ENCODE measurements at places on chromosomes 11 and 22.

- no peak for DNase-seq
These were observed 4.7 kb downstream of the CSNK2A3 start for GRCh38 chr11:11348303-11348702.

DNA sequence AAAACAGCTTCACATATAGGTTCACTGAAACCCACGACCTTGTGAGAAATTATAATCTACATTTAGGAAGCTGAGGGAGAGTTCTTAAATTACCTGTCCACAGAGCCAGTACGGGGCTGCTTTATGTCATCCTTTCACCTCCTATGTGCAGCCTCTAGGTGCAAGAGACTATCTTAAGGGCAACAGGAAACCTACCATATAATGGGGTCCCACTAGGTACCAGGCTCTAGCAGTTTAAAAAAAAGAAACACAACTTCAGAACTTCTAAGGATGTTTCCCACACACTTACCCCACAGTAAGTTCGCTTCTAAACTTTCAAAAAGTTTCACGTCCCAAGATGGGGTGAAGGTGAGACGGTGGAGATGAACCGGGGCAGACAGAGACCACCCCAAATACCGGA is 573 bp downstream of the STK33 start:
- DNase-seq = no peak

DNA sequence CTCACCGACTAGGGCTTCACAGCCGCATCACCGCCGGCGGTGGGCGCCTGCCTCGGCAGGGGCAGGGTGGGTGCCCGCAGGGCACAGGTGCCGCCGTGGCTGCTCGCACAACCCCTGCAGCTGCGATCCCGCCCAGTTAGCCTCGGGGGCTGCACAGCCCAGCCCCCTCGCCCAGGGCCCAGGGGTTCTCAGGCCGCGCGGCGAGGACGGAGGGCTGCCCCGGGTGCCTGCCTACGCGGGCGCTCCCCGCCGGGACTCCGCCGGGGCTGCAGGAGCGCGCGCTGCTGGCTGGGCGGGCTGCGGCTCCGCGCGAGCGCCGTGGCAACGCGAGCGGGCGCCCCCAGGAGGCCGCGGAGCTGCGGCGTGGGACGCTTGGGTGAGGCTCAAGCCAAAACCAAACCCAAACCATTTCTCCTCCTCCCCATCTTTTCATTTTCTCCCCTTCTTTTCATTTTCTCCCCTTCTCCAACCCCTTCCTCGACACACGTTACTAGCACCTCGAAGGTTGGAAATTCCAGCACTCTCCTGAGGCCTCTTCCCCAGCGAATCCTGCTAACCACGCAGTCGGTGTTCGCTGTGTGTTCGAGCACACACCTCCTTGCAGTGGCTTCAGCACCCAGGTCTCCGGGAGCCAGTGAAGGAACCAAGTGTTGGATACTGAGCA is at the start of gene MICAL3:
TSS of gene MICAL3 (minus strand) at position 286 of the 664 bp plus-strand sequence. CDS start 117,749 bp downstream, outside the sequence.
- DNase-seq = peak; percentile 51

- DNase-seq = no peak
These were observed 8.5 kb downstream of the DCHS1 start for GRCh38 chr11:6646918-6647679.

- DNase-seq = no peak
These were observed 132.3 kb downstream of the COMMD9 start for GRCh38 chr11:36156817-36157519.

- DNase-seq = no peak
These were observed 504.2 kb downstream of the SOX6 start for GRCh38 chr11:15852179-15852578.

DNA sequence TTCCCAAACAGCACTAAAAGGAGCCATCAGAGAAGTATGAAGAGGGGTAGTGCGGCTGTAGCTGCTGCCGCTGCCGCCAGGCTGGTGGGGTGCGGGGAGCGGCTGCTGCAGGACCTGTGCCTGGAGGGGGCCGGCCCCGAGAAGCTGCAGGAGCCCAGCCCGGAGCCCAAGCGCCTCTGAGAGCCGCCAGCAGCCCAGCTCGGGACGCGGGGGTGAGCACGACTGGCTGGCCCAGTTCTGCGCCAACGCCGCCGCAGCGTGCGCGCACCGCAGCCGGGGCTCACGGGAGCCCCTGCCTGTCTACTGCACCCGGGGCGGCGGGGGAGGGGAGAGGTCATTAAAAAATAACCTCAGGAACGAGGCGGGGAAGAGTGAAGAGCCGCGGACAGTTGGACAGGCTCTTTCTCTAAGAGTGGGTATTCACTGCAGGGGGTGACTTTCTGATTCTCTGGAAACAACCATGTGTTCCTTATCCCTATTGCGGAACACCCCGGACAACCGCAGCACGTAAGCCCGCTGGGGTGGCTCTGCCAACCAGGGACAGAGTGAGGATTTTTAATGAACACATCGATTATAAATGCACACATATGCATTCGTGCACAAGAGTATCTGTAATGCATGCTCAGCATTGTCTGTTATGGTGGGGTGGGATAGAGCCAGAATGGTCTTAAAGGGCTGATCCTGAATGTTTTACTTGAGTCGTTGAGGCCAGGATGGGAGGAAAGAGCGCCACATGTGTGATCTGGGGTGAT is 453 bp downstream of the GAS2 start:
- peak; percentile 7 for DNase-seq

- no peak for DNase-seq
These were observed 254.0 kb upstream of the PITPNB start for GRCh38 chr22:28172892-28173670.

- peak; percentile 85 for DNase-seq
These were observed 3.7 kb upstream of the DPF2 start for GRCh38 chr11:65329944-65330403.

GRCh38 chr11:43797337-43797736 is 83.3 kb upstream of the ALKBH3 start:
- DNase-seq = no peak

- no peak for DNase-seq
These were observed 52.2 kb downstream of the FEZ1 start for GRCh38 chr11:125443767-125444311.

DNA sequence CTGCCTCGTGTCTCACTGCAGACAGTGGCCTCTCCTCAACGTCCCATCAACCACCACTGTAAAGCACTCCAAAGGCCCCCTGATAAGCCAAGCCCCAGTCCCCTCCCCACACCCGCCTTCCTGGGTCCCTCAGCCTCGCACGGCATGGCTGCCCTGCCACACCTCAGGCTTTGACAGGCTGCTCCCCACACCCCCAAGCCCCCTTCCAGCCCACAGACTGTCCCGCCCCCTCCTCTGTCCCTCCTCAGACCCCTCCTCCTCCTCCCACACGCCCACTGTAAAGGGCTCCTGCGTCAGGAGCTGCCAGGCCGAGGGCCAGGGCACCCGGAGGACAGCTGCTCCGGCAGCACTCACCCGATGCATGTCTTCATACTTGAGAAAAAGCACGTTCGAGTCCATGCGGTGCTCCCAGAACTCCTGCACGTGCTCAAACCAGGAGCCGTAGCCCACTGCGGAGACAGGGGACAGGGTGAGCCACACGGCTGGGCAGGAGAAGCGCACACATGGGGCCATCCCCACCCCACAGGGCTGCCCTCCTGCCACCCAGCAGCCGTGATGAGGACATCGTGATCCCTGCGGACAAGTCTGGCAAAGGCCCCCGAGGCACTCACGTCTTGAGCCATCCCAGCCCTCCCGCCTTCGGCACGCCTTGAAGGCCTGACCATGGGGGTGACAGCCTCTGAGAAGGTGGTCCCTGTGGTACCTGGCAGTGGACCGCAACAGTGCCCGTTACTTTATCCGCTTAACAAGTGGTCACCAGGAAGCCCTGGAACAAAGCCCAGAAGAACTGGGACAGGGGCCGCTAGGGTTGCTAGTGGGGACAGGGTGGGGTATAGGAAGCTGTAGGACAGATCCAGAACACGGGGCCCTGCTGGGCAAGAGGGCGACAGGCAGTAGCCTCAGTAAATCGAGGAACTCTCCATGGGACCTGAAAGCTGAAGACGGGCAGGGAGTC is 21.5 kb upstream of the EFCAB6 start:
- no peak for DNase-seq

DNA sequence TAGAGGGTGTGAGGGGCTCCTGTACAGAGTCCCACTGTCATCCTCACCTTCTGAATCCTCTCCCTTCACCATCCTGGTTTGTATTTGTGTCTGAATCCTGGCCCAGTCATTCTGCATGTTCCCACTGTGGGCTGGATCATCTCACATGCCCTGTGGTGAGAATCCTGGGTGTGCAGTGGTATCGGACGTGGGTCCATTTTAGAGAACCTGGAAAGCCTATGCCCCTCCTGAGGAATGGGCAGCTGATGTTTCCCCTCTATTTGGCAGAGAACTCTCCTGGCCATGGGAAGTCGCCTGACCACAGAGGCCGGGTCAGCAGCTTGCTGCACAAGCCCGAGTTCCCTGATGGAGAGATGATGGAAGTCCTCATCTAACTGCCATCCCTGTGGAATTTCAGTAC is 102.3 kb downstream of the AMOTL1 start:
- DNase-seq = no peak

- no peak for DNase-seq
These were observed 14.7 kb downstream of the PHF21B start for GRCh38 chr22:44995105-44995514.

DNA sequence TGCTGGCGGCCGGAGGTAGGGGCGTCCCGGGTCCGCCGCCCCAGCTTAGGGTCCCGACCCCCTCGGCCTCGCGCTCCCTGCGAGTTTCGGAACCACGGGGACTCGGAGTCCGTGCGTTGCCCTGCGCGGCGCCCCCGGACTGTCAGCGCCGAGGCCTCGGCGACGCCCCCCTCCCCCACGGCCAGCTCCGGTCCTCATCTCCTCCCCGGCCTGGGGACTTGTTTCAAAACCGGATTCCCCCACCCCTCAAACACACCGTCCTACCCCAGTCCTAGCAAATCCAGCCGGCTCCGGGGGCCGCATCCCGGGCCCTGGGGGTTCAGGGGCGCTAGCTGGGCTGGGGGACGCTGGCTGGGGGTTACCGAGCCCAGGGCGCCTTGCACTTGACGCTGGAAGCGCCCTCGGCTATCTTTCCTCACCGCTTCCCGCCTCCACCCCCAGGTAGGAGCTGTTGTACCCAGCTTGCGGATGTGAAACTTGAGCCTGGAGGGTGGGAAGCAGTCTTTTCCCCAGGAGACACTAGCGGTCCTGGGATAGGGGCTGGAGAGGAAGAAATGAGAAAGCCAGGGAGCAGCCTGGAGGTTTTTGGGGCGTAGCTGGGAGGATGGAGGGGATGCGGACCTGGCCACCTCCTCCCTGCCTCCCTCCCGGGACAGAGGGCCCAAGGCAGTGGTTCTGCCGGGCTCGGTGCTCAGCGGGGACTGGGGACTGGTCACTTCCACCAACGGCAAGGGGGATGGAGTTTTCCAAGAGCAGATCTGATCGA is 550 bp downstream of the FBLN1 start:
- no peak for DNase-seq

- no peak for DNase-seq
These were observed 32.2 kb downstream of the RPL3 start for GRCh38 chr22:39287076-39287725.

DNA sequence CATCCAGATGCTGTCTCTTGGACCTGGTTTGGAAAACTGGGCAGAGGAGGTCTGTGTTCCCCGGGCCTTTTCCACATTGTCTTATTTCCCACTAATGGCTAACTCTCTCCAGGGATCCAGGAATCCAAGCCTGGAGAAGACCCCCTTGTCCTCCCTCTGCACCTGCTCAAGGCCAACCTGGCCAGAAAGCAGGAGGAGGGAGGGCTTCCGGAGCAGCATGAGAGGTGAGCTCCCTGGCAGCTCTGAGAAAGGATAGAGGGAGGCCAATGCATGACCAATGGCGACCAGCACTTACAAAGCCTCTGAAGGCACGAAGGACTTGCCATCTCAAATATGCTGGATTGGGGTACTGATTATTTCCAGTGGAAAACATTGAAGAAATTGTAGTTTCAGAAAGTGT is 445.0 kb upstream of the B3GAT1 start:
- no peak for DNase-seq

GRCh38 chr11:19111809-19112208 is 5.2 kb upstream of the ZDHHC13 start:
- DNase-seq = no peak

GRCh38 chr22:32969502-32969901 is 88.7 kb downstream of the SYN3 start:
- no peak for DNase-seq

DNA sequence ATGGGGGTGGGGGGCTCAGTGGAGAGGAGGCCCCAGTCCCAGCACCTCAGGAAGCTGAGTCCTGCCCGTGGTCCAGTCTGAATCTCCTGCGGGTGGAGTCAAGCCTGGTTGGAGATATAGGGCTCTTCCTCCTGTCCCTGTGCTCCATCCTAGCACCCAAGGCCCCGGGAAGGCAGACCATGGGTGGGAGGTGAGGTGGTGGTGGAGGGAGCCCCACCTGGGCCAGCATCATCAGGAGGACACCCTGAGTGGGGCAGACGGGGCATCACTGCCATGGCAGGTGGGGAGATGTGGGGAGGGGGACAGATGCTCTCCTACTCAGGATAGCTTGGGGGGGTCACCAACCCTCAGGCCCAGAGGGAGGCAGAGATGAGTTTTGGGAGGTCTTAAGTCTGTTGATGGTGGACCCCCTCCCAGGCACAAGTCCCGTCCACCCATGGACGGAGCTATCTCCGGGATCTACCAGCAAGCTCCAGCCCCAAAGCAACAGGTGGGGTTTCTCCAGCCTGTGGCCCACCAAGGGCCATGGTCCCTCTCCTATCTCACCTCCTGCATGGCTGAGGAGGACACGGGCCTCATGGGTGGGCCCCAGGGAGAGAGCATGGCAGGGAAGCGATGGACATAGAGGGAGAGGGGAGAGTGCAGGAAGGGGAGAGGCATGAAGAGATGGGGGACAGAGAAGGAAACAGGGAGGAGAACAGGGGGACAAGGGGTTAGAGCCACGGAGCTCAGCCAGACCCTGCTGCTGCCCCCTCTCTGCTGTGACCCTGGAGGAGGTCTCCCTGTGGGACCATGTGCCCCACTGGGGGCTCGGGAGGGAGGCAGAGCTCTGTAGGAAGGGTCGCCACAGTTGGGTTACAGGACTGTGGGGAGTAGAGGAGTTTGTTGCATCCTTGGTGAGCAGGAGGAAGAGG is 1.3 kb downstream of the MRGPRE start:
- no peak for DNase-seq
